G401 (cell line): ENCODE measurements at places on chromosomes 11 and 22. TPM values are rescaled to one million over a fixed set of nuclear protein-coding genes. Genes with fewer than 3 reads are reported as not detected.

GRCh38 chr11:9203691-9204311, 61.3 kb downstream of the DENND5A start:
- no peak for DNase-seq

DNA sequence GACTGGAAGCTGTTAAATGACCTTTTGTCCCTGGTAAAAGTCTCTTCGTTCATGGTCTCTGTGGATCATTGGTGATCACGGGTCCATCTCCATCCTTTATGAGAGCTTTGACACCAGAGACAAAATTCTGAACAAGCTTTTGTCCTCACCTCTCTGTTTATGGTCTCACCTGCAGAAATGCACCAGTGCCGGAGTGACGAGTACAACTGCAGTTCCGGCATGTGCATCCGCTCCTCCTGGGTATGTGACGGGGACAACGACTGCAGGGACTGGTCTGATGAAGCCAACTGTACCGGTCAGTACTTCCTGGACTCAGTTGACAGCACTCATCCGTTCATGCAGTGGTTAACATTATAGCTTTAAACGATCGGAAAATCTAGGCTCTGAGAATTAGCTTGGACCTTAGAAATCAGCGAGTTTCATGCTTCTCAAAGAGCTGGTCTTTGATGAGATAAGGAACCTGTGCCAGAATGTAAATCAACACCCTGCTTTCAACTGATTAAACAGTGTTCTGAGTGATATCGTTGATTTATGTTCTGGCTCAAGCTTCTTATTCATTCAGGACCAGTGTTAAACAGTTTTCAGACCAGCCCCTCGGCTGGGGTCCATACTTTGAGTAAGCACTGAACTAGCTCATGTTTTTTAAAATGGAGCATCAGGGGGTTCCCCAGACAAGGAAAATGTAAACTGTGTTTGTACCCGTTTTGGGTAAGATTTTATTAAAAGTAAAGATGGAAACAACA, 124.5 kb upstream of the SORL1-AS1 start:
- no peak for DNase-seq

DNA sequence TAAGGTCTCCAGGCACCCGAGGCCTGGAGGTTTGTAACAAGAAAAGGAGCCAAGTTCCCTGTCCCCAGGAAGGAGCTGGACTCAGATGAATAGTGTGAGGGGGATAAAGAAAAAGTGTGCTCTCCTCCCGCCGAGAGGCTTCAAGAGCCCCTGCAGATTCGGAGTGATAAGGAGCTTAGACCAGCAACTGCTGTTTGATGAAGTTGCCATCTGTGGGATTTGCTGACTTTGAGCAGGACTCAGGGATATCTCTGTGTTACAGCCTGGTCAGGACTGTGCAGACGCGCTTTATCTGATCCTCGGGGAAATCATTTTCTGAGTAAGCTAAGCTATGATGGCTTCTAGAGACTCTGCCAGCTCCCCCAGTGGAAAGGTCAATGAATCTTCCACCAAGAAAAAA, 1017.0 kb downstream of the TBC1D22A start:
- no peak for DNase-seq

DNA sequence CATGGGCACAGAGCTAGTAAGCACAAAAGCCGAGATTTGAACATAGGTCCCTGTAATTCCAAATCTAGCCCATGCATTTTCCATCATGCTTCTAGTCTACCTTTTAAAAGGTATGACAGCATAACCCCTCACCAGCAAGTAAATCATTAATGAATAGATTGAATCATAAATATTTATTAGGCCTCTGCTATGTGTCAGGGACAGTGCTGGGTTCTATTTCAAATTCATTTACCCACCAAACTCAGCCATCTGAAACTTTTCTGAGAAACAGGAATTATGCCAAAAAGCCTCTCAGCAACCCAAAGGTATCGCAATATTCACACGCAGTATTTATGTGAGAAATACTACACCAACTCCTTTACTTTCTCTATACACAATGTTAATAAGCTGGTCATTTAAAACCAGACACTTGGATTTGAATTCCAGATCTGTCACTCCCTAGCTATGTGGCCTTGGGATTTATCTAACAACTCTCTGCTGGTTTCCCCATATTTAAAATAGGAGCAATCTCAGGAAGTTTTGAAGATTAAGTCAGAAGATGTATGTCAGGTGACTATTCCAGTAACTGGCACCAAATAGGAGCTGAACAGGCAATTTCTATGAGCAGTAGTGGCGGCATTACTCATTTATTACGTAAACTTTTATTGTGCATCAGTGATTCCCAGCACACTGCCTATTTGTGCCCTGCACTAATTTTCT, 191.4 kb downstream of the TENM4 start:
- no peak for DNase-seq

DNA sequence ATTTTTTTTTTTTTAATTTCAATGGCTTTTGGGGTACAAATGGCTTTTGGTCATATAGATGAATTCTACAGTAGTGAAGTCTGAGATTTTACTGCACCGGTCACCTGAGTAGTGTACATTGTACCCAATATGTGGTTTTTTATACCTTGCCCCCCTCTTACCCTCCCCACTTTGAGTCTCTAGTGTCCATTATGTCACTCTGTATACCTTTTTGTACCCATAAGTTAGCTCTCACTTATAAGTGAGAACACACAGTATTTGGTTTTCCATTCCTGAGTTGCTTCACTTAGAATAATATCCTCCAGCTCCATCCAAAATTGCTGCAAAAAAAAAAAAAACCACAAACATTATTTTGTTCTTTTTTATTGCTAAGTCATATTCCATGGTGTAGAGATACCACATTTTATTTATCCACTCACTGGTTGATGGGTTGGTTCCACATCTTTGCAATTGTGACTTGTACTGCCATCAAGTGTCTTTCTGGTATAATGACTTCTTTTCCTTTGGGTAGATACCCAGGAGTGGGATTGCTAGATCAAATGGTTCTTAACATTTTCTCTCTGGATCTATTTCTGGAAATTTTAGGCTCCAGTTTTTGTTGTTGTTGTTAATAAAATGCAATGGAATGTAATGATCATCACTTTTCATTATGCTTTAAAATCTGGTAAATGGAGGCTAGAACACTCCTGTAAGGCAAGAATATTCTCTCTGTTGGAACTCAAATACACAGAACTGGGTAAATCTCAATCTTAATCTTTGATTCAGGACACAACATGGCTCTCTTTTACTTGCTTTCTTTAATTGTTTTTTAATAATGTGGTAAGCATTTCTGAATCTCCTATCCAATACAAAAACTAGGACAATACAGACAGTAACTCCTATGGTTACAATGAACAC, 10.3 kb downstream of the NEAT1 start:
- peak; percentile 79 for DNase-seq

CHRNA10 gene
- 0.20 and 0.43 TPM in 2 replicates for total RNA-seq

- no peak for DNase-seq
Observed at GRCh38 chr11:19276859-19277808, 36.4 kb upstream of the E2F8 start.

CD59 gene
- 50.9 and 76.4 TPM in 2 replicates for total RNA-seq

GRCh38 chr11:10418259-10418949, 36.7 kb upstream of the AMPD3 start:
- DNase-seq: no peak

JHY gene
- 0.81 TPM in 1 of 2 replicates, not detected in the other for total RNA-seq

DNA sequence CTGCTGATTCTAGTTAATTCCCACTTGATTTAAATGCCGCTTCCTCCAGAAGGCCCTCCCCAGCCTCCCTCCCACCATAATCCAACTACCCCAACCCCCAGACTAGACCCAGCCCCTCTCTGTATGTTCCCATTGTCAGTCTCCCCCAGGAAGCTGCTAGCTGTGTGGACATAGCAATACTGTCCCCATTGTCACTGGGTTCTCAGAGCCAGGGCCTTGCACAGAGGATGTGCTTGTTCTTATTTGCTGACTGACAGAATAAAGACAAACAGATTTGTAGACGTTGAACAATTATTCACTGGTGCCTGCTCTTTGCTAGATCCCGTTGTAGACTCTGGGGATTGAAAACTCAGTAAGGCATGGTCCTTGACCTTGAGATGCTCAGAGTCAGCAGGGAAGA, 45.7 kb upstream of the NAV2 start:
- no peak for DNase-seq

GRCh38 chr22:37746366-37747079, 49.7 kb downstream of the TRIOBP start:
- no peak for DNase-seq

DNA sequence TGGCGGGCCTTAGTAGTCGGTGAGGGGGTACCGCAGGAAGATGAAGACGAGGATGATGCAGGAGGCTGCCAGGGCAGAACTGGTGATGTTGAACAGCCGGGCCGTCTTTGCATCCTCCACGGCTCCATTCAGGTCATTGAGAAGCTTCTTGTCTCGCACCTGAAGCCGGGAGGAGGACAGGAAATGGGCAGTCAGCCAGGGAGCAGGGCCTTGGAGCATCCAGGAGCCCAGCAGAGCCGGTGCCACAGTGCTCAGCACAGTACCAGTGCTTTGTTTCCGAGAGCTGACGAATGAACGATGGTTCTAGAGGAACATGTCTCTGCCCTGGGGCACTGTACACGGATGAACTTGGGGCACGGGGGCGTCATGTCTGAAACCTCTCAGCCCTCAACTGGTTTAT, 15.1 kb downstream of the IFITM10 start:
- peak; percentile 68 for DNase-seq

HOATZ gene
- total RNA-seq: 6.8 and 10.7 TPM in 2 replicates

FAM180B gene
- total RNA-seq: 0.58 TPM in 1 of 2 replicates, not detected in the other

DERL3 gene
- total RNA-seq: not detected in 2 replicates

DNA sequence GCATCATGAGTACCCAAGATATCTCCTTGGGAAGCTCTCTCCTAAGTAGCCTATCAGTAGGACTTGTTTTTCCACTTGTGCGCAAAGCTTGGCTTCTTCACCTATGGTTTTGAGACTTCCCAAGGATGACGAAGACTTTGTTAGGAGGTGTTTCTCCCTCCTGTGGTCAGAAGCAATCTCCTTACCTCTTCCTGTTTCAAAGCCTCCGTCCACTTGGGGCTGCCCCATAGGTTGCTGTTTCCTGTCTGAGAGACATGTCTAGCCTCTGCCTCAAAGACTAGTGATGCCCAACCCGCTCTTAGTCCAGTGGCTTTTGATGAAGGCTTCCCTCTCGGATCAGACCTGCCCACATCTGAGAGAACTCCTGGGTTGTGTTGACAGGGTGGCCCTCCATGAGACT, 92.9 kb downstream of the TRAF6 start:
- no peak for DNase-seq

GRCh38 chr11:71252770-71253730, 673 bp upstream of the SHANK2 start:
- DNase-seq: no peak

- DNase-seq: peak; percentile 22
Observed at GRCh38 chr11:68120273-68121066, 718 bp downstream of the CHKA start.

DNA sequence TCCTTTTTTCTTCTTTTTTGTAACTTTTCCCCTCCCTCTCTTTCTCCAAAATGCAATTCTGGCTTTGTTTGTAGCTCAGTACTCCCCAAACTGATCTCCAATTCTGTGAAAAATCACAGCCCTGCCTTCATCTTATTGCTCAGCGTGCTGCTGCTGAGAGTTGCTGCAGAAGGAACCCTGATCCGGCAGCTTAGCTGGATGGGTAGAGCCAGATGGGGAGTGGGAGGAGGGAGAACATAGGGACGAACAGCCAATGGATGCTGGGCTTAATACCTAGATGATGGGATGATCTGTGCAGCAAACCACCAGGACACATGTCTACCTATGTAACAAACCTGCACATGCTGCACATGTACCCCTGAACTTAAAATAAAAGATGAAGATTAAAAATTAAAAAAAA, 47.5 kb upstream of the E2F8 start:
- DNase-seq: no peak

DNA sequence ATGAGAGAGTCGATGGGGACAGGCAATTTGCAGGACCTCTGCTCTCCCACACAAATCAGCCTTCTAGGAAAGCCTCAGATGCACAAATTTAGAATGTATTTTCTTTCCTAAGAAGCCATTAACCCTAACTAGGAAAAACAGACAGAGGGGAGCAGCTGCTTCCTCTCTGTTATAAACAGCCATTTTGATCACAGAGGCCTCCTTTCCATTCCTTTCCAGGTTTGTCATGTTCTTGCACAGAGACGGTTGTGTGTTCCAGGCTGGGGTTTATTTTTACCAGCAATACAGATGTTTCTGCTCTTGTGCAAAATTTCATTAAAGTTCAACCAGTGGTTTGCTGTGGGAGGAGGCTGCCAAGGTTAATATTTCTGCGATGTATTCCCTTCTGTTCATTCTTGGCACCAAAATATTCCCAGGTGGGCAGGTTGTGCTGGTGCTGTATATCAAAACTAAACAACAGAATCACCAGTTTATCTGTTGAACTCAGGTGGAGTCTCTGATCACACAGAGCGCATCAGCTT, 90.2 kb downstream of the NAV2 start:
- DNase-seq: no peak

DNA sequence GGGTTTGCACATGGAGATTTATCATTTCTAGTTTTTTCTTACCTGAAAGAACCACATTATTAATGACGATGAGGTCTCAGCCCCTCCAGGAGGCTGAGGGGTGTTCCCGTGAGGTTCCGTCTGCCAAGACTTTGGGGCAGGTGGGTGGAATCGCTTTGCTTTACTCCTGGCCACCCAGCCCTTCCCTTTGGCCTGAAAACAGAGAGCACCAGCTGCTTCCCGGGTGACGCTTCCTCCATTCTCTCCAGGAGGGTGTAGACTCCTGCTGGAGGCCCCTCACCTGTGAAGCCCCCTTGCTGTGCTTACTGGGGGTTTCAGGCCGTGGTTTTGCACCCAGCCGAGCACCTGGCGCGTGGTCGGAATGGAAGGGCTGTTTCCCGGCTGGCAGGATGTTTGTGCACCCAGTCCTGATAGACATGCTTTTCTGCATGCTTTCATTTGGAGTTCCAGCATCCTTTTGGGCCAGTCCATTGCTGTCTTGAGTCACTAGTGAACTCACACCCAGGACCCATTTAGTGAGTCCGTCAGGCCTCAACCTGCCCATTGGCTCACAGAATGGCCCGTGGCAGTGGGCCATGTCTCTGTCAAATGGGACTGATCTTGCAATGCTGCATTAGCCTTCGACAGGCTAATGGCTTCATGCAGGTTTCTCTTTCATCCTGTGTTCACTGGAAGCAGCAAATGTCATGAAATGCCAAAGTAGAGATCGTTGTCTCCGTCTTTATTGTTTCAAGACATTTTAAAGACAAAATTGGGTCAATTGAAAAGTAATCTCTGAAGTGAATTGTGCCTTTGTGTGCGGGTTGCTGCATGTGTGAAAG, 360.8 kb downstream of the TBC1D22A start:
- DNase-seq: no peak

APOA1 gene
- not detected in 2 replicates for total RNA-seq
